ENCODE measurements at places on chromosomes 3 and 15.

DNA sequence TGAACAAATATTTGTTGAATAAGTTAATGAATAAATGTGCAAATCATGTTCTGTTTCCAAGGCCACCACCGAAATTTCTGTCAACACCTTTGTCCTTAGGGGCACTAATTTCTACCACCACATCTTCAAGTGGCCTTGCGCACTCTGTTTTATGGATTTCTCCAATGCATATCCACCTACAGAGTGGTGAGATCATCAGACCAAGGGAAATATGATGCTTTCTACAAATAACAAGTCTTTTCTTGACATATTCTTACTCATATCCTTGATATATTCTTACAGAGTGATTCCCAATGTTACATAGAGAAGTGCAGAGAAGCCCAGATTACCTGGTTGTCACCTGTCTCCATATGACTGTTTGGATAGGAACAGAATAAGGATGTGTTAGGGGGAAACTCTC is 36.1 kb upstream of the TMCO5A start:
- no peak for DNase-seq

GRCh38 chr3:81352867-81353266 is 408.6 kb downstream of the GBE1 start:
- DNase-seq, result no peak

- DNase-seq, result no peak
These were observed 436.8 kb upstream of the CNTN4 start for GRCh38 chr3:1661839-1662238.

DNA sequence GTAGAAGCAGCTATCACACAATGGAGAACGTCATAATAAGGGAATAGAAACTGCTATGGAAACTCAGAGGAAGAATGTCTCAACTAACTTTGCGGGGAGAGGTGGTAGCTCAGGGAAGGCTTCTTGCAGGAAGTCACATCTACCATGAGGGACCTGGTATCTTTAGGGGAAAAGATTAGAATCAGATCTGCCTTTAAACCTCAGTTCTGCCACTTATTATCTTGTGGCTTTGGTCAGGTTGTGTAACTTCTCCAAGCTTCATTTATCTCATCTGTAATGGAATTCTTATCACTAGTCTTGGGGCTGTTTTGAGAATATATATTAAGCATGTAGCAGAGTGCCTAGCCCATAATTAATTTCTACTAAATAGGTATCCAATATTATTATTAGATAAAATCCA is 46.4 kb upstream of the PRICKLE2 start:
- no peak for DNase-seq

DNA sequence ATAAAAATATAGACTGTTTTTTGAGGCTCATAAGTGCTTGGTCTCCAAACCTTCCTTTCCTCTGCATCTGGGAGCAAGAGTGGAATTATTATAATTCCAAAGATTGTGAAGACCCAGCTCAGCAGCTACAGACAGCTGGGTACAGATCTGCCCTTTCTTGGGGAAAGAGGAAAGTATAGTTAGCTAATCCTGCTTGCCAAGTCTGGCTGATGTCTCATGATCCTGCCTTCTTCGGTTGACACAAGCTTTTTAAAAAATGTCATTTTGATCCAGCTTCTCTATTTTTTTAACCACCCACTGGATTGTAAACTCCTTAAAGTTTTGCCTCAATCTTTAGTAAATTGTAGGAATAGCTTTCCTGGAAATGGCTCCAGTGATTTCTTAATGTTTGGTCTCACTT is 181.1 kb downstream of the LRTM1 start:
- DNase-seq, result no peak

DNA sequence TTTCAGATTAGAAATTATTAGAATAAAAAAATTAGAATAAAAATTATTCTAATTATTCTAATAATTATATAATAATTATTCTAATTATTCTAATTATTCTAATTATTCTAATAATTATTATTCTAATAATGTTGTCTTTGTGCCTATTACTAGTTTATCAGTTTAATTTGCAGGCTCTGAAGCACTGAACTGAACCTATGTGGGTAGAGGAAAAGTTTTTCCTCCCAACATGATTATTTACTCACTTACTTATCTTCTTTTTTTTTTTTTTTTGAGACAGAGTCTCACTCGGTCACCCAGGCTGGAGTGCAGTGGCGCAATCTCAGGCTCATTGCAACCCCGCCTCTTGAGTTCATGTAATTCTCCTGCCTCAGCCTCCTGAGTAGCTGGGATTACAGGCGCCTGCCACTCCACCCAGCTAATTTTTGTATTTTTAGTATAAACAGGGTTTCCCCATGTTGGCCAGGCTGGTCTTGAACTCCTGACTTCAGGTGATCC is 39.7 kb upstream of the C15orf39 start:
- DNase-seq, result no peak

DNA sequence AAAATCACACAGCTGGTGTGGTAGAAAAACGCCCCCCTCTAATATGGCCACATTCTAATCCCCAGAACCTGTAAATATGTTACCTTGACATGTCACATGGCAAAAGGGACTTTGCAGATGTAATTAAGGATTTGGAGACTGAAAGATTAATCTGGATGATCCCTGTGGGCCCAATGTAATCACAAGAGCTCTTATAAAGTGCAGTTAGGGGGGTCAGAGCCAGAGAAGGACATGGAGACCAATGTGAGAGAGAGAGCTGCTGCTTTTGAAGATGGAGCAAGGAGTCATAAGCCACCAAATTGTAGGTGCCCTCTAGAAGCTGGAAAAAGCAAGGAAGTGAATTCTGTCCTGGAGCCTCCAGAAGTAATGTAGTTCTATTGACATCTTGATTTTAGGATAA is 152.6 kb downstream of the PEX5L start:
- DNase-seq, result no peak

GRCh38 chr15:70376929-70377691 is 279.4 kb upstream of the TLE3 start:
- DNase-seq, result no peak

- no peak for DNase-seq
These were observed 244.2 kb downstream of the LSAMP start for GRCh38 chr3:116200956-116201690.

DNA sequence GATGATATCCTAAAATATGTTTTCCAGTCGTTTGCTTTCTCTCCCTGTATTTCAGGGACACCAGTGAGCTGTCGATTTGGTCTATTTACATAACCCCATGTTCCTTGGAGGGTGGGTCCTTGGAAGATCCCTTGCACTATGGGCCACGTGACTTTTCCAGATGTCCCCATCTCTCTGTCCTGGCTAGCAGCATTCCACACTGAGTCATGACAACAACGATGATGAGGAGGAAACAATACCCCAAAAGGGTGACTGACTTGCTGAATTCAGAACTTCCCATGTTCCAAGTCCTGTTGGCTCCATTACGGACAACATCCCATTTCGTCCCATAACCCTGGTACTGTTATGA is 134.3 kb downstream of the NSMCE3 start:
- DNase-seq, result no peak

- DNase-seq, result no peak
These were observed 28.7 kb upstream of the HCN4 start for GRCh38 chr15:73397461-73397860.

- no peak for DNase-seq
These were observed 13.5 kb downstream of the EAF1 start for GRCh38 chr3:15440891-15441290.

DNA sequence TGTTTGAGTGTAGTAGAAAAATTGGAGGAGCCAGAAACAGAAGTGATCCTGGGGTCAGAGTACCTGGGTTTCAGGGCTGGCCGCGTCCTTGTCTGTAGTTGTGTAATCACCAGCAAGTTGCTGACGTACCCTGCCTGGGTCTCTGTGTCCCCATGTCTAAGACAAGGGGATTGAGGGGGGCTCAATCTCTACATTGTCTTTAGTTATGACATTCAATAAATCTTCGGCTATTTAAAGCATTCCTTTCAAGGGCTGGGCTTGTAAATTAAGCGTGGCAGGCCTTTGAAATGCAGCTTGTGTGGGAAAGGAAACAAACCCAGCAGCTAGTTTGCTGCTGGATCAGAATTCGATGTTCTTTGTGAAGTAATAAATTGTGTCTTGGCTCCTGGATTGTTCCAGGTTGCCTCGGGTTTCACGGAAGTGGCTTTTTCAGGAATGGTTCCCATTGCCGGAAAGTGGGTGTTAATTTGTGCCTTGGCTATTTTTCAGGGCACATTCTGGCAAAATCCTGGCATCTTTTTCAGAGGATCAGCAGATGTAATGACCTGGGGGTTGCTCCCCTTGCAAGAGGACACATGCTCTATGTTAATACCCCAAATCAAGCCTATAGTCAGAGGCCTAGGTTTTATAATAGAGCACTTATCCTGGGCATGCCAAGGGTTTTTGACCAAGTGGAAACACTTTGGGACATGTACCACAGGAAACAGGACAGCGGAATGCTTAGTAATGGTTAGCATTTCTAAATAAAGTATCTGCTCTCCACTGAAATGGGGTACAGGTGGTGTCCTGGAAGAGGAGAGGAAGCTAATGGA is 294.8 kb upstream of the NR2E3 start:
- no peak for DNase-seq

GRCh38 chr15:39710681-39711080 is 72.0 kb downstream of the FSIP1 start:
- no peak for DNase-seq

GRCh38 chr15:101549647-101550046 is 60.1 kb upstream of the PCSK6 start:
- no peak for DNase-seq

DNA sequence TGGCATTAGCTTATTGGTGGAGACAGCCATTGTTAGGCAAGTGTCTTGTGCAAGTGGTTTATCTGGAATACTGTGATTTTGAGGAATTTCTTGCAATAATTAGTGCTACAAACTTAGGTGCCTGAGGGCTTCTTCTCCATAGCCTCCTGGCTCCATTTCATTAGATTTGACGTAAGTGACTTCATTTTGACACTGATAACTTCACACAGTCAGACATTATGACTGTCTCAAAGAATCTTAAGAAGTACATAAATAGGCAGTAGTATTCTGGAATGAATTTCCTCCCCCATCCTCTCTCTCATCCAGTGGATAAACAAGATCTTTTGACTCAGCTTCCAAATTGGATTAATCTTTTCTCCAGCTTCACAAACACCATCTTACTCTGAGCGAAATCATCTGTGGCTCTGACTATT is 19.0 kb downstream of the ARL14 start:
- no peak for DNase-seq

- DNase-seq, result no peak
These were observed 38.5 kb downstream of the B3GNT5 start for GRCh38 chr3:183291497-183292031.

GRCh38 chr3:16849795-16850194 is 35.0 kb upstream of the PLCL2 start:
- no peak for DNase-seq

DNA sequence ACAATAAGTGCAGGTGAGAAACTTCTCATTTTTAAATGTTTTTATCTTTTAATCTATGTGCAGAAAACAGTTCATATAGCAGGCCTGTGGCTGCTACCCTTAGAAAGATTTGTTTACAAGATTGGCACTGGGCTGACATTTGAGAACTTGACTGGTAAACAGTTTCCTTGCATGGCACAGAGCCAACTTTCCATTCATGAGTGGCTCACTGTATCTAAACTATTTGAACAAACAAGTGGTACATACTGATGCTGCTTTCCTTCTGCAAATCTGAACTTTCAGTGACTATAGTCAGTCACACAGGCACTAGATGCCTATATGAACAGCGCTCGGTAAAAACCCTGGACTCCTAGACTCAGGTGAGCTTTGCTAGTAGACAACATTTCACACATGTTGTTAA is 6.3 kb upstream of the GTPBP8 start:
- no peak for DNase-seq

- DNase-seq, result no peak
These were observed 1.6 kb downstream of the CYP11A1 start for GRCh38 chr15:74365598-74366445.

GRCh38 chr15:77612958-77613601 is 19.6 kb downstream of the LINGO1 start:
- DNase-seq, result no peak

- DNase-seq, result no peak
These were observed 17.6 kb upstream of the PIGZ start for GRCh38 chr3:196985954-196986885.

GRCh38 chr15:37788767-37789396 is 145.6 kb upstream of the TMCO5A start:
- DNase-seq, result no peak

DNA sequence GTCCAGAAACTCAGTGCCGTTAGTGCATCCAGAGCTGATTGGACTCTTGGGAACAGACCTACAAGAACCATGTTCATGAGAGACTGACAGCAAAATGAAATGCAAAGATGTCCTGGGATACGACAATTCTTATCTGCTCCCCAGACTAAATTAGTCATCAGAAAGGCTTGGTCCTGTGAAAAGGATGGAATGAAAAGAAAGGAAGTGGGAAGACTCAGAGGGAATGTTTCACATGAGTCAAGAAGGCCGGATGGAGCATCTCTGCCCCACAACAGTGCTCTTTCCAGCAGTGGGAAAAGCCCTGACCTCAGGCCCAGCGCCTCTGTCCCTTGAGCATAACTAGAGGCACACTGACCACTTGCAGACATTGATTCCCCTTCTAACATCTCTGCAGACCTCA is 39.3 kb upstream of the UACA start:
- no peak for DNase-seq

GRCh38 chr15:79602180-79602579 is 170.0 kb downstream of the MINAR1 start:
- no peak for DNase-seq

DNA sequence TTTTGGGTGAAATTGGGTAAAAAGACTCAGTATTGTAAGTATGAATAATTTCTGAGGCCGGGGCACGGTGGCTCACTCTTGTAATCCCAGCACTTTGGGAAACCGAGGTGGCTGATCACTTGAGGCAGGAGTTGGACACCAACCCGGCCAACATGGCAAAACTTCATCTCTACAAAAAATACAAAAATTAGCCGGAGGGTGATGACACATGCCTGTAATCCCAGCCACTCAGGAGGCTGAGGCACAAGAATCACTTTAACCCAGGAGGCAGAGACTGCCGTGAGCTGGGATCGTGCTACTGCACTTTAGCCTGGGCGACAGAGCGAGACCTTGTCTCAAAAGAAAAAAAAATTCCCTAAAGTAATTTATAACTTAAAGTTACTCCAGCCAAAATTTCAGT is 162.2 kb downstream of the APBA2 start:
- DNase-seq, result no peak

DNA sequence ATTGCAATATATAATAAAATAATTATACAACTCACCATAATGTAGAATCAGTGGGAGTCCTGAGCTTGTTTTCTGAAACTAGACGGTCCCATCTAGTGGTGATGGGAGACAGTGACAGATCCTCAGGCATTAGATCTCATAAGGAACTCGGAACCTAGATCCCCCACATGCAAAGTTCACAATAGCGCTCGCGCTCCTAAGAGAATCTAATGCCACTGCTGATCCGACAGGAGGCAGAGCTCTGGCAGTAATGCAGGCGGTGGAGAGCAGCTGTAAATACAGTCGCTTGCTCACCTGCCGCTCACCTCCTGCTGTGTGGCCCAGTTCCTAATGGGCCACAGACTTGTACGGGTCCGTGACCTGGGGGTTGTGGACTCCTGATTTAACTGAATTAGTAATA is 87.8 kb downstream of the P3H2 start:
- DNase-seq, result no peak

- DNase-seq, result no peak
These were observed 67.0 kb upstream of the GPR149 start for GRCh38 chr3:154496978-154497377.

GRCh38 chr3:62632510-62633294 is 242.5 kb downstream of the CADPS start:
- DNase-seq, result no peak

Measured in stimulated activated CD8-positive, alpha-beta memory T cell treated with anti-CD3 and anti-CD28 coated beads, Interleukin-7, amount 100 ng/mL, for 1 hour (primary cell).